ENCODE measurements at places on chromosomes 1 and 21.

GRCh38 chr1:206897175-206897574 lies at the start of gene IL24:
TSS of gene IL24 (plus strand) at chr1:206897443. CDS start at chr1:206897833, 390 bp downstream.
- no peak for DNase-seq

DNA sequence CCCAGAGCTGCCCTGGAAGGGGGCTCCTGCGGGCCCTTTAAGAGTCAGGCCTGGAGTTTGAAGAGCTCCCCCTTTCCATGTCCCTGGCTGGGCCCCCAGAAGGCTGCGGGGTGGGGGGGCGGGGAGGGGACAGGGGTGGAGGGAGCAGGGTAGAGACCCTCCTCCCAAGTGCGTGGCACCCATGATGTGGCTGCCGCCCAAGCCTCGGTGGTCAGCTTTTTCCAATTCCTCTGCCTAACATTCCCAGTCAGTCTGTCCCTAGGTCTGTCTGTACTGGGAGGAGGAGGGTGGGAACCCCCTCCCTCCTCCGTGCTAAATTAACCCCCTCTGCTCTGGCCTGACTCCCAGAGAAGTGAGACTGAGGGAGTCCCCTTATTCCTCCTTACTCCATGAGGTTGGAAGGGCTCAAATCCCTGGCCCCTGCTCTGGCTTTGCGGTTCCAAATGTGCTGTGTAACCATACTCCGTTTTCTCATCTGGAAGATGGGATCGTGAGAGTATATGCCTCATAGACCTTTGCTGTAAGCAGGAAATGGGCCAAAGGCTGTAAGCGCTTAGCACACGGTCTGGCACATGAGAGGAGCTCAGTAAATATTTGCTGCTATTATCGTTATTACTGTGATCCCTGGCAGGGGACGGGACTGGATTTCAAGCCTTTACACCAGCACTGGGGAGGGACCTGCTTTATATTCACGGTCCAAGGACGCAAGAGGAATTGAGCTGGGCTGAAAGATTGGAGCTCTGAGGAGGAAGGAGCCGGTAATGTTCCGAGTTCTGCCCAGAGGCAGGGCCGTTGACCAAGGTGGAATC lies 658 bp upstream of the COL16A1 start:
- no peak for DNase-seq

DNA sequence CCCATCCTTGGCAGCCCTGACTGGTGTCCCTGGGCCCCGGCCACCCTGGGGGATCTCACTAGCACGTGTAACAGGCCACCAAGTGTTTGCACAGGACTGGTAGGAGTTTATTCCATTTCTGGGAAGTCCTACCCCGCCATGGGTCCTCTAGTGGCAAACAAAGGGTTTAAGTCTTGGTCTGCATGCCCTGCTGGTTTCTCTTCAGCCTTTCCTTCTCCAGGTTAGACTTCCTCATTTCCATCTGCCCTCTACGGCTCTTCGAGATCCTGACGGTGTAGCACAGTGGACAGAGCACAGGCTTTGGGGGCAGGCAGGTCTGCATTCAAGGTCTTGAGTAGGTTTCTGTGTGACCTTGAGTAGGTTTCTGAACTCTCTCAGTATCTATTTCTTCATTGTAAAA lies 2.8 kb downstream of the AGTRAP start:
- DNase-seq: no peak

DNA sequence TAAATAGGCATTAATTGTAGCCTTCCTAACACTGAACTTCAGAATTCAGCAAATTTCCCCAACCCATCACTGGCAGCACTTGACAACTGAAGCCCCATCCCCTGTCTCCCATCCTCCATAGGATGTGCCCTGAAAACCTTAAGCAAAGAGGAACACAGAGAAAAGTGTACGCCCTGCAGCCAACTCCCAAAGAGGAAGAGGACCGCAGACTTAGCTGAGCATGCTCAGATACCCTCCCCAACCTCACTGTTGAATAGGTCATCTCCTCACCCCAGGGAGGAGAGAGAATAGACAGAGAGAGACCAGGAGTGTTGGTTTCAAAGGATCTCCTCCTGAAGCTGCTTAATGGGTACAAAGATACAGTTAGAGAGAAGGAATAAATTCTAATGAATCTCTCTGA lies 50.5 kb downstream of the CD2 start:
- no peak for DNase-seq

GRCh38 chr1:183881387-183882131 lies 76.6 kb downstream of the RGL1 start:
- peak; percentile 71 for DNase-seq

- DNase-seq: no peak
These were observed 7.6 kb downstream of the SIM2 start for GRCh38 chr21:36706482-36706852.

- no peak for DNase-seq
These were observed 1.8 kb downstream of the ADORA3 start for GRCh38 chr1:111501645-111502044.

DNA sequence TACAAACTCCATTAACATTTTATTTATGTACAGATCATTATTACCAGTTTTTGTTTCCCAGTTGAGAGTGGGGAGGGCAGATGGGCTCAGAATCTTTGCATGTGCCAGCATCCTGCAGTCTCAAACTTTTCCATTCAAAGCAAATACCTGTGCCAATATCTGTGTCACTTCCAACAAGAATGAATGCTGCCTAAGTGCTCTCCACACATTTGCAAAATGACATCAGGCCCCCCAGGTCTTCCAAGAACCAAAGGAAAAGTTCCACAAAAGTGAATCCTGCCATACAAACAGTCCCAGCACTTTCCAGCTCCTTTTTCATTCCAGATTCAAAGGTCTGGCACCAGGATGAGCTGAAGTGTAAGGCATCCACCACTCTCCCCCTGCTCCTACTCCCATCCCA lies 1.7 kb upstream of the TIE1 start:
- no peak for DNase-seq

DNA sequence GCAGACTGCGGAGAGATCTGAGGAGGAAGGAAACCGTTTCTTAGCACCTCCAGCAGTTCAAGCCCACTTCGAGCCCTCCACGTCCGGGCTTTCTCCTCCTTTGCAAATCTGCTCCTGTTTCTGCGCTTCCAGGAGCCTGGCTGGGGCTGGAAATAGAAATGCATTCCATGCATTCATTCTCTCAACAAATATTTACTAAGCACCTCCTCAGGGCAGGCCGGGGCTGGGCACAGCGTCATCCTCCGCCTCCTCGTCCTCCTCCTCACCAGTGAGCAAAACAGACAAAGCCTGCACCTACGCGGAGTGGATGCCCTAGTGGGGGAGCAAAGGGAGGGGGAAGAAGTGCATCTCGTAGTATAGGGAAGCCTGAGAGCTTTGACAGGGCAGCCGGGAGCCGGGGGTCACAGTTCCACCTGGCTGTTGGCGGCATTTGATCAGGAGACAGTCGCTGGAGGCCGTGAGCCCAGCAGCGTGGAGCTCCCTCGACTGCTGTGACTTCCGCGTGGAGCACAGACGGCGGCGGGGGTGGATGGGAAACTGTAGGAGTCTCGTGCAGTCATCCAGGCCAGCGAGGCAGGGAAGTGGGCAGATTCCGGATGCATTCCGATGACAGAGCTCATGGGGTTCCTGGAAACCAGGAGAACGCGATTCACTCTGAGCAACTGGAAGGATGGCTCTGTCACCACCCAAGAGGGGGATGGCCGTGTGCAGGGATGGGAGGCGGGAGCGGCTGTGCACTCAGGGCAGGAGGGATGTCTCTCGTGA lies 93.5 kb downstream of the SIK1 start:
- peak; percentile 83 for DNase-seq

DNA sequence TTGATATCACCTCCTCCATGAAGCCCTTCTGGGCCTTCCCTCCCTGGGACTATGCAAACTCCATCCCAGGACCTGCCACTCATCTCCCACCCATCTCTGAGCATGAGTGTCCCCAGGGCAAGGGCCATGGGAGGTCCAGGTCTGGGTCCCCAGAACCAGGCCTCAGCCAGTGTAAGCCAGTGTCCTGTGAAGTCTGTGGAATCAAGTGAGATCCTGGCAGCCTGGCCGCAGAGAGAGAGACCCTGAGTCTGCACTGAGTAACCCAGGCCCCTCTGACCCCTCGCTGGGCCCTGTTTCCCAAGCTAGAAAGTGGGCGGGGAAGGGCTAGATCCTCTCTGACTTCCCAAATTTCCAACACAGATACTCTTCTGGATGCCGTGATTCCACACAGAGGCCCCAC lies 132.7 kb downstream of the DMRTB1 start:
- DNase-seq: no peak

GRCh38 chr1:173009597-173009996 lies 41.1 kb downstream of the TNFSF18 start:
- DNase-seq: no peak

- peak; percentile 89 for DNase-seq
These were observed 205.1 kb upstream of the RUNX1 start for GRCh38 chr21:35254006-35254764.

GRCh38 chr1:112557385-112557784 lies 48.6 kb downstream of the WNT2B start:
- no peak for DNase-seq

GRCh38 chr1:154821083-154821482 lies 49.0 kb downstream of the KCNN3 start:
- DNase-seq: no peak

DNA sequence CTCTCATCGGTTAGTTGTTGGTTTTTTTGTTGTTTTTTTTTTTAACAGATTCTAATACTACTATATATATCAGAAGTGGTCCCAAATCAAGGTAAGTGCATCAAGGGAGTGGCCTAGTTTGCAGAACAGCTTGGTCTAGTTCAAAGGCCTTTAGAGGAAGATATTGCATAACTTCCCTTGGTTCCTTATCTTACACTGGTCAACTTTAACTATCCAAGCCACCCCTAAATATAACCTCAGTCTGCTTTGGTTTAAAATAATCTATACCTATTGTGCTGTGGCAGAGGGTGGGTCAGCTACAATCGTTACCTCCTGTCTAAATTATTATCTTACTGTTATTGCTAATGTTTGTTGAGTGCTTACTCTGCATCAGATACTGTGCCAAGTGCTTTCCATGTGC lies 6.9 kb downstream of the S100A12 start:
- no peak for DNase-seq

DNA sequence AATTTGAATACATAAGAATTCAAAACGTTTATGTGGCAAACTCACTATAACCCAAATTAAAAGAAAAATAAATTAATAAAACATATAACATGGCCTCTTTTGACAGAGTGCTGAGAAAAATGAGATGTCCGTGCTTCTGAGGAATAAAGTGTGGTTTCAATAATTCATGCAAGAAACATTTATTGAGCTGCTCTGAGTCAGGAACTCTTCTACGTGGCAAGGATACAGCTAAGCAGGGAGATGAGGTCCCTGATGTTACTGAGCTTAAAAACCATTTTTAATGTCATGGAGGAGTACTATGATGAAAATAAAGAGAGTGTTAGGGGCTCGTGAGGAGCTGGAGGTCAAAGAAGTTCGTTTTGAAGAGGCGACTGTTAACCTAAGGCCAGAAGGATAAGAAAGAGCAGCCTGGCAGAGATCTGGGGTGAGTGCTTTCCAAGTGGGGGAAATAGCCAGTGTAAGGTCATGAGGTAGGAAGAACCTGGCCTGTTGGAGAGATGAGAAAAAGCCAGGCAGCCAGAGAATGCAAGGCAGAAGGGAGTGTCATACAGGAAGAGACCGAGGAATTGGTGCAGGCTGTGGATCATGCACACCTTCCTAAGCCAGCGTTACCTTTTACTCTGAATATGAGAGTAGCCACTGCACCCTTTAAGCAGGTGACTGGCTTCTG lies 182.2 kb upstream of the DUSP10 start:
- DNase-seq: no peak

DNA sequence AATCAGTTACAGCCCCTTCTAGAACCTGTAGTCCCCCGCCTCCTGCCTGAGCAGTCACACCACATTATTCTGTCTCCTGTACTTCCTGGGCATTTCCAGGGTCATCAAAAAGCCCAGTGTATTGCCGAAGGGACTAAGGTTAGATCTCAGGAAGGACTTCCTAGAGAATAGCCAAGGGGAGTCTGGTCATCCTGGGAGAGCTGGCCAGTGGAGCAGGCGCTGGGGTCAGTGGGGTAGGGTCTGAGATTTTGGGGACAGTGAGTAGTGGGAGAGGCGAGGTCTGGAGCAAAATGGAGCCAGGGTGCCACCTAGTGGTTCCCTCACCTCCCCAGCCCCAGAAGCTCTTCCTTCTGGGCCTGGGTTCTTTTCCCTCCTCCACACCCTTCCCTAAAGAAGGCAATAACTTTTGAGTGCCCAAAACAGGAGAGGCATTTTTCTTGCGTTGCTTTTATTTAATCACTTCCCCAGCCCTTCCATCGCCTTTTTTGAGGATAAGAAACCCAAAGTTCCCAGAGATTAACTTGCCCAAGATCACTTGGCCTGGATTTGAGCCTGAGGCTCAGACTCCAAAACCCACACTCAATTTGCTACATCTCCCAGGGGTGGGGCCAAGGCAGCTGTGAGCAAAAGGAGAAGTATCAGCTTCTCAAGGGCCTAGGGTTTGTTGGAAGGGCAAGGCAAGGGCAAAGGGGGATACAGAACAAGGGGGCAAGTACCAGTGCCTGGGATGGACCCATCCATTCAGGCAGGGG lies 7.3 kb upstream of the PMVK start:
- DNase-seq: no peak

DNA sequence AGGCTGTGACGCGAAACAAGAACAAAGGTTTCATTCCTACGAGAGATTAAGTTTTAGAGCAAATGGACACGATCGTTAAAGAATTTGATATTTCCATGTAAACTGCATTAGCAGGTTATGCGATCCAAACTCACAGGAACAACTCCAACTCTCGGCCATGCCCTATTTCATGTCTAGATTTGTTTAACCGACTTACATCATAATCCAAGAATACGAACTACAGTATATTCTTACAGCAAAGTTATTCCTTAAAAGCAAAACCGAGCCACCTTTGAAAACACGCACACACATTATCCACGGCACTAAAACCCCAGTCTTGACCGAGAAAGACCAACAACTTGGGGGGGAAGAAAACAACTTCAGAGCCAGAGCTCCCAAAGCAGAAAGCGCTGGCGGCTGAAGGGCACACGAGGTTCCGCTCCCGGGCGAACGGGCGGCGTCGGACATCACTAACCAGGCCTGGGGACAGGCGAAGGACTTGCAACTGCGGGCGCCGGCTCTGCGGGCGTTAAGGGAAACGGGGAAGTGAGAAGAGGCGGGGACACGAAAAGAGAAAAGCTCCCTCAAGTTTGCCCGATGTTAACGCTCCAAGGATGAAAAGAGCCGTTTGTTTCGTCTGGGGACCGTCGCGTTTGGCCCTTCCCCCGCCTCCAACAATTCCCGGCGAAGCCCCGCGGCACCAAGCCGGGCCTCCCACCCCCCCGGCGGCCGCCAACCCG lies 690 bp downstream of the B3GALNT2 start:
- no peak for DNase-seq

DNA sequence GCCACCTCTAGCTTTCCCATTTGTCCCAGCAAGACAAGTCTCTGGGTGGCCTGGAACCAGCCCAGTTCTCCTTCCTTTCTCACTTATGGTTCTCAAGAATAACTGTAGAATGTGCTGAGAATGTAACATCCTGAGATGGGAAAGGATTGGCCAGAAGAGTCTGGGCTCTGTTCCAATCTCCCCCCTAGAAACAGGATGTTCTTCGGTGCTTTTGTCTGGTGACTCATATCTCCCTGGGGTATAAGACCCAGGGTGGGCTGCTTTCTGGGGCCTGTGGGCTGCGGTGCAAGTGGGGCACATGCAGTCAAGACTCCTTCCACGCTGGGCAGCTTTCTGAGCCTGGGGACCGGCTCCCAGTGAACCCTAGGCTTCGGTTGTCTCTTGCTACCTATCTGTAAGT lies 251.2 kb upstream of the POU3F1 start:
- DNase-seq: no peak

GRCh38 chr1:86416343-86416742 lies 7.6 kb upstream of the CLCA2 start:
- no peak for DNase-seq

- DNase-seq: no peak
These were observed 19.1 kb upstream of the LRRC3 start for GRCh38 chr21:44436111-44436611.

GRCh38 chr1:50701706-50702317 lies 258.3 kb downstream of the FAF1 start:
- no peak for DNase-seq

Data from skeletal muscle cell (primary cell).